ENCODE measurements at places on chromosomes 1 and 21.

GRCh38 chr1:24679725-24680124, 36.6 kb downstream of the SRRM1 start:
- DNase-seq: no peak

- DNase-seq: no peak
Observed at GRCh38 chr1:200889571-200889970, 5.1 kb upstream of the INAVA start.

DNA sequence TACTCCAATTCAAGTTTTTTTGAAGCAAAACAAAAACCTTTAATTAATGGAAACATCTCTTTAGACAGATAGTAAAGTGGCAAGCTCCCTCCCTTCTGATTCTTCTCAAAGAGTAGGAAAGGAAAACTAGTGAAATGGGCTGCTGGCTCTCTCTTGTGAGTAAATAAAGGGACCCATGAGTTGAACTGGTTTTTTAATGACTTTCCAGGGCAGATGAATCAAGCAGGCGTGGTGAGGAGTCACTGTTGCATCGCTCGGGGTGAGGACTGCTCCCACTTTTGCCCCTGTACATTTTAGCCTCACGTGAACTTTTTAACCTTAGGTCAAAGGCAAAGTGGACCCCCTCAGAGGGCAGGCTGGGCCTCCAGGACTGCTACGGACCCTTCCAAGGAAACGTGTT, 64.8 kb downstream of the ABCA4 start:
- no peak for DNase-seq

DNA sequence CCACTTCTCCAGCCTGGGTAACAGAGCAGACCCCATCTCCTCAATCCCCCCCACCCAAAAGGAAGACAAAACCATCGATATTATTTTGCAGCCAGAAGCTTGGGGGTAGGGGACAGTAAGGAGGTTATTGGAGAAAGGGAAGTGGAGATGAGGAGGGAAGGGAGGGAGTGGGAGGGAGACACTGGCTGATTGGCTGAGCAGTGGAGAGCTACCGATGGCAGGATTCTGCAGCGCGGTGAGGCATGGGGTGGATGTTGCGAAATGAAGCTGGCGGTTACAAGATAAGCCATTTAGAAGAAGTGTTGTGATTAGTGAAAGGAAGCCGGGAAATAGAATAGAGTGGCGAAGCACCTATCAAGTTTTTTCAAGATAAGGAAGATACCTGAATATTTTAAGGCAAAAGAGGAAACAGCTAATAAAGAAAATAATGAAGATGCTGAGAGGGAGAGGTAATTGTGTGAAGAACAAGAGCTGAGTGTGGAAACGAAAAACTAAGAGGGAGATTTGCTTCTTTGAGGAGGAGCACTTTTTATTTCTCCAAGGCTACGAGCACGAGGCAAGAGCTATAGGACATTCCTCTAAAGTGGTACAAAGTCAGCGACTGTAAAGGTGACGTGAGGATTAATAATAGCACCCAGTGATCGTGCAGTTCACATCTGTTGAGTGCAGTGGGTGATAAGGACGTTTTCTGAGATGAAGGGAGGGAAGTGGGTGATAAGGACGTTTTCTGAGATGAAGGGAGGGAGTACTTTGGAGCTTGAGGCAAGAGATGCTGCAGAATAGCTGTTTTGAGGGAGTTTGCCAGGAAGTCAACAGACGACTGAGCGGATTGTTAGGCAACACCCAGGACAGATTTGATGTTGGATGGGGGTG, 103.2 kb upstream of the KIF26B start:
- no peak for DNase-seq

DNA sequence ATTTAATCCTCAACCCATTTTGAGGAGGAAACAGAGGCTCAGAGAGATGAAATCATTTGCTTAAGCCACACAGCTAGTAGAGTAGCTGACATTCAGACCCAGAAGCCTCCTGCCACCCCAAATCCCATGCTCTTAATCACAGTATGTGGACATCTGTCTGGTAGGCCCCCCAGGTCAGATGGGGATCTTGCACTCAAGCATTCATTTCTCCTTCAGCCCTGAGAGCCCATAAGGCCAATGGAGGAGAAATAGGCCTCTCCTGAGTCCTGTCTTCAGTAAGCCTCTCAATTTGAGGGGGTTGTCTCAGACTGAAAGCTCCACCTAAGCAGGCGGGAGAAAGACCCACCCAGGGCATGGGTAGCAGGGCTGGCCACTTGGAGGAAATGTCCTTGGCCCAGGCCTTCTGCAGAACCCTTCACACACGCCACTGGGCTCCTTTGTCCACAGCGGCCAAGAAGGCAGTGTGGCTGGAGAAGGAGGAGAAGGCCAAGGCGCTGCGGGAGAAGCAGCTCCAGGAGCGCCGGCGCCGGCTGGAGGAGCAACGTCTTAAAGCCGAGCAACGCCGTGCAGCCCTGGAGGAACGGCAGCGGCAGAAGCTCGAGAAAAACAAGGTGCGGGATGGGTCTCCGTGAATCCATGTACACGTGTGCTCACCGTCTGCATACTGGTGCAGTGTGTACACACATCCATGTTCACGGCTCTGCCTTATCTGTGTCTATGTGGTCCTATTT, 16.2 kb downstream of the MAP7D1 start:
- no peak for DNase-seq

DNA sequence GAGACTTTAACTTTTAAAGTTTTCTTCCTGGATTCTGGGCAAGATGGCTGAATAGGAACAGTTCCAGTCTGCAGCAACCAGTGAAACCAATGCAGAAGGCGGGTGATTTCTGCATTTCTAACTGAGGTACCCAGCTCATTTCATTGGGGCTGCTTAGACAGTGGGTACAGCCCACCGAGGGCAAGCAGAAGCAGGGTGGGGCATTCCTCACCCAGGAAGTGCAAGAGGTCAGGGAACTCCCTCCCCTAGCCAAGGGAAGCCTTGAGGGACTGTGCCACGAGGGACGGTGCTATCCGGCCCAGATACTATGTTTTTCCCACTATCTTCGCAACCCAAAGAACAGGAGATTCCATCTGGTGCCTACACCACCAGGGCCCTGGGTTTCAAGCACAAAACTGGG, 121.0 kb downstream of the VAV3 start:
- DNase-seq: no peak

DNA sequence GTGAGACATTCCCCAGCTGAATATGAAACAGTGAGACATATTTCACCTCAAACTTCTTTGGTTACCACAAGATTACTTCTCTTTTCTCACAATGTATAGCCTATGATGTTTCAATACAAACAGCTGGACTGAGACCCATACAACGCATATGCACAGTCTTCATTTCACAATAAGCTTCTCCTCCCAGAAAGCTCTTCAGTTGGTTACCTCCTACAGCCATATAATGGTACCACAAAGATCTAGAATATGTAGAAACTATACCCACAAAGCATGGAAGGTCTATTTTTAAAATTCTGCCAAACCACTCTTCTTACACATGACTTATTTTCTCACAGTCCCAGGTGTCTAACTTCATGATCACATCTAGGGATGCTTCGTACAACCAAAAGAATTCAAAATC, 70.8 kb downstream of the JAK1 start:
- DNase-seq: no peak

DNA sequence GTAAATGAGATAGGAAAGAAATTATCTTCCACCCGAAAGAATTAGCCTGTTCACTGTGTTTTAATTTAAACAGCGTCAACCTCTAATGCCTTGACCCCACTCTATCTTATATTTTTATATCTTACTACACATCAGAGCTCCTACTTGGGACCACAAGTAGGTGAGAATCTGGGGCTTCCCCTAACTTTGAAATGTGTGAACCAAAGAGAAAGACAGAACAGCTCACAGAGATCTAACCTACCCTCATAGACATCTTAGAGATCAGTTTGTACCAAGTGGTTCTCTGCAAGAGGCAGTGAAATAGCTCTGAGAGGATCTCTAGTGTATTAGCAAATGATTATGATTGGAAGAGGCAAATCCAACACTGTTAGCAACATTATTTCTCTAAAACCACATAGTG, 31.0 kb upstream of the IFI16 start:
- no peak for DNase-seq

- DNase-seq: no peak
Observed at GRCh38 chr1:151838222-151839081, 1.2 kb downstream of the C2CD4D start.

GRCh38 chr1:225888898-225889601, at the start of gene LEFTY1:
Gene LEFTY1 (minus strand): TSS chr1:225889146. CDS start chr1:225889066, 80 bp downstream.
- no peak for DNase-seq

GRCh38 chr1:29167904-29168303, 13.8 kb downstream of the SRSF4 start:
- DNase-seq: no peak

- no peak for DNase-seq
Observed at GRCh38 chr1:8911416-8912309, 33.2 kb upstream of the ENO1 start.

GRCh38 chr1:15172405-15173259, 19.1 kb downstream of the TMEM51 start:
- DNase-seq: no peak

GRCh38 chr1:53316424-53316765, 11.5 kb downstream of the LRP8 start:
- DNase-seq: no peak

GRCh38 chr1:19410393-19410792, 74.9 kb downstream of the CAPZB start:
- no peak for DNase-seq

GRCh38 chr1:175478217-175478616, 265.2 kb downstream of the TNR start:
- DNase-seq: no peak

DNA sequence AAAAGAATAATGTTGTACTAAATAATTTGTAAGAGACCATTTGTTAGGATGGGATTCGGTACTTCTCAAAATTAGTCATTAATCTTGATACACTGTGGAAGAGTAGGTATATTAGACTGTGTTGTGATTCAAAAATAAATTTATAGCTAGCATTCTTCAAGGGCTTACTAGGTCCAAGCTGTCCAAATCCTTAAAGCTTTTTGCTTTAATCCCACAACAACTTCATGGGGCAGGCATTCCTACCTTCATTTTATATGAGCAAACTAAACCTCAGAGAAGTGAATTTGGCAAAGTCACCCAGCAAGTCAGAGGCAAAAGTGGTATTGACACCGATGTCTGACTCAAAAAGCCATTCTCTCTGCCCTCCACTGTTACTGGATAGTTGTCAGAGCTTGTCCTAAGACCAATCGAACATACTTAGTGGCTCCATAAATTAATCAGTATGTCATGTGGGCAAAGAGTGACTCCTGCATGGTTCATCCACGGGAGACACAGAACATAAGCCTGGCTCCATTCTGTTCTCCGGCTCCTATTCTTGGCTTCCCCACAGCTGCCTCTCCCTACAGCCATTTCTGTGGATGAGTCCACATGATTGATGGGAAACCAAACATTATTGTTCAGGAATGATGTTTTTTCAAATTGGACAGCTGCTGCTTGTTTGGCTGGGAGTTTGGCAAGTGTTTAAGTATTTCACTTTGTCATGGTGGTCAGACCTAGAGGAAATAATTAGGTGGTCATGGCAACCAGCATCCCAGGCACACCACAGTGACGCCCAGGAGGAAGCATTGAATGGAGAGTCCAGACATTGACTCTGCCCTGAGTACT, 133.4 kb upstream of the FGGY start:
- DNase-seq: no peak

DNA sequence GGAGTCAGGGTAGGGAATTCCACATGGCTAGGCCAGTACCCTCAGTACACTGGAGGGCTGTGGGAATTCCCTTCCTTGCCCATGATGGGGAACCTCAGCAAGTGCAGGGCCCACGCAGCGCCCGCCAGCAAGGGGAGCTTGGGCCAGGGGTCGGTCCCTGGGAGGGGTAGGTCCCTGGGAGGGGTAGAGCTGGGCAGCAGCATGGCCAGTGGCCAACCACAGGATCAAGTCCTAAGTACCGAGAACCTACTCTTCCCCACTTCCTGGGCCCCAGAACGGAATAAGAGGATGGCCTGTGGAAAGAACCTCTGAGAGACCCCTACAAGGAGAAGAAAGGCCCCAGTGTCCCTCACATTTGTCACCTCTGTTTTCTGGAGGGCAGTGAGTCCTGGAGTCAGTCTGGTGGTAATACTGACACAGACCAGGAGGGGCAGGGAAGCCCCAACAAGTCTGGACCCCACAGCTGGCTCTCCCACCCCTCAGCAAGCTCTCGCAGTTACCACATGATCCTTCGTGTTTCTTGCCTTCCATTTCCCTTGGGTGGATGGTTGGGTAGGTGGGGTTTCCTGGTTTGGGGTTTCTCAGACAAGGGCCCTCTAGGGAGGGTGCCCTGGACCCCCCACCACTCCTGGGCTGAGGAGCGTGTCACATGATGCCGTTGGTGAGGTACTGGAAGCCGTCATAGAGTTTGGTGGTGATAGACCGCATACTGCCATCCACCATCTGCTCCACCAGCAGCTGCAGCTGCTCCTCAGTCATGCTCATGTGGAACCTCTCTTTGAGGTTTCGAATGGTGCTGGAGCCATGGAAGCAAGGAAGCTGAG, 10.3 kb downstream of the ZNF687 start:
- no peak for DNase-seq

DNA sequence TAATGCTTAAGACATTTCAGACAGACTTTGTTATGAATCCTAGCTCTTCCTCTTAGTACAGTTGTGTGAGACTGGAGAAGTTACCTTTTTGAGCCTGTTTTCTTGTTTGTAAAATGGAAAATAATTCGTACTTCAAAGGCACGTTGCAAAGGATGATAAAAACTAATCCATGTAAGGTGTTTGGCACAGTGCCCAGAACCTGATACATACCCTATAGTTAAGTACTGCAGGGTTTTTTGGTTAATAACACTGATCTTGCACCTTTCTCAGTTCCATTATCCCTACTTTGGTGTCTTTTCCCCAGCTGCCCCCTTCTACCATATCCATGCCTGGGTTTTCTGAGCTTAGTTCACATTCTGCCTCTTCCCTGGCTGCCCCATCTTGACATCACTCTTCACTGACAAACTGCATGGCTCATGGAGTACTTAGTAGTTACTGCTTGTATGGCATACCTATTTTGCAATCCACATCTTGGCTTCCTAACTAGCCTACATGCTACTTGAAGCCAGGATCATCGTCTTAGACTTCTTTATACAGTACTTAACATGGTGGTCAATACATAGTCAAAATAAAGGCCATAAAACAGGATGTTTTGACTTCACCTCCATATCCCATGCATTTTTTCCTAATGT, 10.1 kb downstream of the CCDC185 start:
- no peak for DNase-seq

GRCh38 chr1:8152731-8153702, 126.9 kb upstream of the ERRFI1 start:
- no peak for DNase-seq

DNA sequence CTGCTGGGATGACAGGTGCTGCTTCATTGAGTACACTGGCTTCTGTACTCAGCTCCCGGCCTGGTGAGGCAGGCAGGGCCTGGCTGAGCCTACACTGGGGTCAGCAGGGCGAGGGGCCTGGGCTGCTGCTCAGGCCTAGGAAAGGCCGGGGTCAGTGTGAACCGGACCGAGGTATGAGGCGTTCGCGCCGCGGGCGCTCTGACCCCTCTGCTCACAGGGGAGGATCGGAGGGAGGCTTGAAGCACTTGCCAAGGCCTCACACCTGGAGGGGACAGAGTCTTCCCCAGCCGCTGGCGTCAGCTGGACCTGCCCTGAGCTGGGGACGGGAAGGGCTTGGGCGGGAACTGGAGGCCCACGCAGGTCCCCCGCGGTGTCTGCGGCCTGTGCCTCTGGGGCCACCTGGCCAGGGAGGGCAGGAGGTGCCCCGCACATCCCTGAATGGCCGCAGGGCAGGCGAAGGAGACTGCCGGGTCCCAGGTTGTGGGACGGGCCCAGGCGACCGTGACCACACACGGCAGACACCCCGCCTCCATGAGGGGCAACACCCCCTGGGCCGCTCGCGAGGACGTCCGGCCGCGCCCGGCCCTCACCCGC, 466 bp downstream of the PEX10 start:
- DNase-seq: no peak

GRCh38 chr1:165896277-165896676, 68.9 kb downstream of the UCK2 start:
- no peak for DNase-seq

Measured in stimulated activated CD4-positive, alpha-beta T cell treated with anti-CD3 and anti-CD28 coated beads, Interleukin-15, amount 100 ng/mL, for 1 hour (primary cell).